Activated T-helper 2 cell treated with anti-CD3 and anti-CD28 coated beads, Interferon-gamma antibody, Interleukin-2, Interleukin-4, amounts not matched to agents 10 μg/mL and 5 μg/mL and 100 μg/mL, durations not matched to agents 14 hours and 24 hours and 36 hours (primary cell): ENCODE measurements at places on chromosomes 16 and 17. TPM values are rescaled to one million over a fixed set of nuclear protein-coding genes. Genes with fewer than 3 reads are reported as not detected.

GRCh38 chr17:64694207-64694606, 32.1 kb upstream of the SMURF2 start:
- no peak for DNase-seq

GRCh38 chr16:72783716-72784318, 264.1 kb downstream of the ZFHX3 start:
- DNase-seq, result no peak

- no peak for DNase-seq
Observed at GRCh38 chr17:6868582-6868981, 37.1 kb upstream of the TEKT1 start.

GRCh38 chr17:32281011-32281451, 15.4 kb downstream of the RHBDL3 start:
- no peak for DNase-seq

DNA sequence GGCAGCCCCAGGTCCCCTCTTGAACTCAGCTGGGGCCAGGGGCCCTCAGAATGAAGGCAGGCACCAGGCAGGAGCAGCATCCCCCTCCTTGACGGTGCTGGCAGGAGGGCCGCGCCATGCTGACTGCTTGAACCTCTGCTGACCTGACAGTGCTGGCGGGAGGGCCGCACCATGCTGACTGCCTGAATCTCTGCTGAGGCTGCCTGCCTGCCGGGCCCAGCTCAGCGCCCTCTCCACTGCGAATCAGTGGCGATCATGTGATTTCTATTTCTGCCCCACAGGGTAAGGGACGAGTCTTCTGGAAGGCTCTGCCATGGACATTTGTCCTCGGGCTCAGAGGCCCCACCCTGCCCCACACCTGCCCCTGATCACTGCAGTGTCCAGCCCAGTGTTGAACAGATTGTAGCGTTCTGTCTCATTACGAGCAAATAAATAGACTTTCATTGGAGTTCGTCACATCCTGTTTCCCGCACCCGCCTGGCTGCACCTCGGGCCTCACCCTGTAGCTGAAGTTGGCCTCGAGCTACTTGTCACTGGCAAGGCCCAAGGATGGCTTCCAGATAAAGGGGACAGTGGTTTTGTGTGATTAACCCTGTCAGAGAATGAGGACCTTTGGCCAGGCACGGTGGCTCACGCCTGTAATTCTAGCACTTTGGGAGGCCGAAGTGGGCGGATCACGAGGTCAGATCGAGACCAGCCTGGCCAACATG, 8.6 kb downstream of the C16orf90 start:
- no peak for DNase-seq

DNA sequence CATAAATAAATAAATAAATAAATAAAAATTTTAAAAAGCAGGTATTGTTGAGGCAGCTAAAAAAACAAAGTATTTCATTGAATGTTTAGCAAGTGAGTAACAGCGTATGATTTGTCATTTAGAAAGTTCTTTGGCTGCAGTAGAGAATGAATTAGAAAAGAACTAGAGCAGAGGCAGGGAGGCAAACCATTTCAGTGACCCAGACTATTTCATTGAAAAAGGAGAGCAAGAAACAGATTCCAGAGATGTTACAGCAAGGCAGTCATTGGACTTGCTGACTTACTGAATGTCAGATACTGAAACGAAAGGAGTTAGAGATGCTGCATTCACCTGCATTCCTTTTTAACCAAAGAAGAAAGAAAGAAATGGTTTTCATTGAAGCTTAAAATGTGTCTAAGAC, 105.5 kb upstream of the HLF start:
- no peak for DNase-seq

GRCh38 chr16:55367866-55368603, 44.0 kb downstream of the IRX6 start:
- DNase-seq, result no peak

- no peak for DNase-seq
Observed at GRCh38 chr17:69117855-69118784, 23.6 kb downstream of the ABCA6 start.

DNA sequence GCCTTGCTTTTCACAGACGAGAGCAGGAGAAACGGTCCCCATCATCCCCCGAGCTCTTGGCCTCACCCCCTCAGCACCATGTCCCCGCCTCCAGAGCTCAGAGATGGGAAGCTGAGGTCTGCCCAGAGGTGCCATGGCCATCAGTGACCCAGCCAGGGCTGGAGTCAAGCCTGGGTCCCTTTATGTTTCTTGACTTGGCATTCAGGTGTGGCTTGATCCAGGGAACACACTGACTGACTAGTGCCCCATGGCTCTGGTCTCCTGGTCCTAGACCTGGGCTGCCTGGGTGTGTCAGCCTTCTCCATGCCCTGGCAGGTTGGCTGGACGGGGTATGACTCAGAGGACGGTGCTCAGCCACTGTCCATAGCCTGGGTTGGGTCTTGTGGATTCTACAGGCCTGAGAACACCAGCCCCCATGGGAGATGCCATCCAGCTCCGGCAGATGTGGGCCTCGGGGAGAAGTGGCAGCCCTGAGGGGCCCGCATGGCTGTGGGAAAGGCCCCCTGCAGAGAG, 54.2 kb downstream of the ZFPM1 start:
- DNase-seq, result no peak

DNA sequence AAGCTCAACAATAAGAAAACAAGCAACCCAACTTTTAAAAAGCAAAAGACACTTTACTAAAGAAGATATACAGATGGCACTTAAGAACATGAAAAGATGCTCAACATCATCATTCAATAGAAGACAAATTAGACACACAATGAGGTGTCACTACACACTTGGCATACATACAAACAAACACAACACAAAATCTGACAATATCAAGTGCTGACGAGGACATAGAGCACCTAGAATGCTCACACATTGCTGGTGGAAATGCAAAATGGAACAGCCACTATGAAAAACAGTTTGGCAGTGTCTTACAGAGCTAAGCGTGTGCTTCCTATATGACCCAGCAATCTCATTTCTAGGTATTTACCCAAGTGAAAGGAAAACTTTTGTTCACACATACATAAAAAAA, 18.9 kb downstream of the RPRML start:
- no peak for DNase-seq

DNA sequence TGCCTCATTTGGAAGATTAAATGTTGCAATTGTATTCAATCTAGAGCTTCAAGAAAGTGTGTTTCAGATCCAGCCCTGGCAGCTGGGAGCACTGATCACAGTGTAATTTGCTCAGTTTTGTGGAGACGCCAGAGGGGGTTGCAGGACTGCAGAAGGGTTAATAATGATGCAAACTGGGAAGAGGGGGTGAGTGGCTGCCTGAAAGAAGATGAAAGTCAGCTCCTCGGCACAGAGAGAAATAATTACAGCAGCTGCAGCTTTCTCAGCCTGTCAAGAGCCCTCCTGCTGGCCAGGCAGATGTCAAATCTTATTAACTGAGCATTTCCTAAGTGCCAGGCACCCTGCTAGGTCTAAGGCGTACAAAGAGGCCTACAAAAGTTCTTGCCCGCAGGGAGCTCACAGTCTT, 97.7 kb downstream of the ZNF18 start:
- no peak for DNase-seq

- peak; percentile 41 for DNase-seq
Observed at GRCh38 chr16:87317750-87318644, 805 bp upstream of the C16orf95 start.

DNA sequence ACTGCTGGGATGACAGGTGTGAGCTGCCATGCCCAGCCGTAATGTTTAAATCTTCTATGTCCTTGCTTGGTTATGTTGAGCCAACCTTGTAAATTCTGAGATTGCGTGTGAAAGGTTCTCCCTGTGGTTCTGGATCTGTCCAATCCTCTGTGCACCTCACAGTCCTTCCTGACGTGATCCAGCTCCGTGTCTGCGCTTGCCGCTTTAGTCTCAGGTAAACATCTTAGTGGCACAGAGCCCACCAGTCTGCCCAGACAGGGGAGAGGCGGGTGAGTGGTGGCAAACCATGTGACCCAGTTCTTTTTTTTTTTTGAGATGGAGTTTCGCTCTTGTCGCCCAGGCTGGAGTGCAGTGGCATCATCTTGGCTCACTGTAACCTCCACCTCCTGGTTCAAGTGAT, 13.9 kb downstream of the SLC25A10 start:
- DNase-seq, result no peak

- DNase-seq, result no peak
Observed at GRCh38 chr16:49050607-49051006, 231.0 kb downstream of the CBLN1 start.

- DNase-seq, result no peak
Observed at GRCh38 chr16:84040823-84041820, 1.5 kb downstream of the SLC38A8 start.

- no peak for DNase-seq
Observed at GRCh38 chr16:81583893-81584631, 139.5 kb downstream of the CMIP start.

GRCh38 chr16:56324406-56324805, 100.9 kb downstream of the AMFR start:
- DNase-seq, result no peak

GRCh38 chr16:26665166-26665939, 401.4 kb upstream of the C16orf82 start:
- DNase-seq, result no peak

- DNase-seq, result peak; percentile 89
Observed at GRCh38 chr17:8187517-8188262, 2.3 kb downstream of the BORCS6 start.

DNA sequence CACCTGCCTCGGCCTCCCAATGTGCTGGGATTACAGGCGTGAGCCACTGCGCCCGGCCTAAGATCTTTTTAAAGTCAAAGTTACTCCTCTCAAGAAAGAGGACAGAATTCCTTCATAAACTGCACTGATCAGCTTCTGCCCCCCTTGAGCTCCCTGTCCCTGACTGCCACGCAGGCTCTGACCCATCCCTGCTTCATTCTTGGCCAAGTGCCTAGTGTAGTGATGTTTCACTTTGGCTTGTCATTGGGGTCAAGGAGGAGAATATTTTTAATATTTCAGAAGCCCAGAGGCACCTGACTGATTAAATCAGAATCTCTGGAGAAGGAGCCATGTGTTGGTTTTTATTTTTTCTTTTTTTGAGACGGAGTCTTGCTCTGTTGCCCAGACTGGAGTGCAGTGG, 9.1 kb downstream of the MRM1 start:
- no peak for DNase-seq

- no peak for DNase-seq
Observed at GRCh38 chr16:88971371-88972097, 5.5 kb downstream of the CBFA2T3 start.

GRCh38 chr17:70041061-70041460, 34.0 kb upstream of the KCNJ16 start:
- DNase-seq, result no peak

- DNase-seq, result no peak
Observed at GRCh38 chr16:78993346-78993745, 607.2 kb downstream of the MAF start.

- DNase-seq, result no peak
Observed at GRCh38 chr16:54466233-54466632, 179.6 kb upstream of the IRX3 start.

- no peak for DNase-seq
Observed at GRCh38 chr16:48076455-48077012, 79.3 kb downstream of the ABCC12 start.

- DNase-seq, result no peak
Observed at GRCh38 chr17:35245196-35245486, 2.3 kb downstream of the SLFN5 start.

- no peak for DNase-seq
Observed at GRCh38 chr17:45791935-45792334, 7.8 kb downstream of the CRHR1 start.

Gene THAP11
- 43.0 and 45.1 TPM in 2 replicates for total RNA-seq

Gene FN3K
- 3.6 and 4.0 TPM in 2 replicates for total RNA-seq

Gene HS3ST6
- total RNA-seq, result not detected in 2 replicates

Gene OTOP3
- total RNA-seq, result not detected in 2 replicates

Gene ZC3H18
- 93.9 and 101 TPM in 2 replicates for total RNA-seq

Gene IGF2BP1
- total RNA-seq, result 0.09 and 0.32 TPM in 2 replicates

Gene ACSM3
- total RNA-seq, result 3.9 and 5.5 TPM in 2 replicates

Gene PMFBP1
- 0.18 TPM in 1 of 2 replicates, not detected in the other for total RNA-seq

Gene TNS4
- 8.7 and 9.0 TPM in 2 replicates for total RNA-seq

Gene CMTM3
- total RNA-seq, result 90.6 and 96.4 TPM in 2 replicates

Gene TVP23C
- 11.1 and 11.9 TPM in 2 replicates for total RNA-seq

Gene CYLD
- total RNA-seq, result 189 and 201 TPM in 2 replicates

Gene ERBB2
- 4.0 and 4.1 TPM in 2 replicates for total RNA-seq

Gene MT1M
- not detected in 2 replicates for total RNA-seq

Gene EPX
- total RNA-seq, result not detected in 2 replicates

Gene ZNF771
- 8.3 and 9.3 TPM in 2 replicates for total RNA-seq

Gene LRRC46
- 0.64 and 0.92 TPM in 2 replicates for total RNA-seq

Gene SLC4A1
- total RNA-seq, result not detected in 2 replicates

Gene CAVIN1
- total RNA-seq, result 3.5 and 3.8 TPM in 2 replicates

Gene GP1BA
- not detected in 2 replicates for total RNA-seq
